D341Med (cell line): ENCODE measurements at places on chromosomes 4 and X.

GRCh38 chrX:137565921-137566745 lies at the start of gene ZIC3:
Gene ZIC3, plus strand, starts transcription at chrX:137566127. Its CDS starts 565 bp downstream, at chrX:137566692.
- peak; percentile 66 for DNase-seq

- no peak for DNase-seq
Measured at GRCh38 chr4:139665079-139665689, 435 bp upstream of the MGST2 start.

DNA sequence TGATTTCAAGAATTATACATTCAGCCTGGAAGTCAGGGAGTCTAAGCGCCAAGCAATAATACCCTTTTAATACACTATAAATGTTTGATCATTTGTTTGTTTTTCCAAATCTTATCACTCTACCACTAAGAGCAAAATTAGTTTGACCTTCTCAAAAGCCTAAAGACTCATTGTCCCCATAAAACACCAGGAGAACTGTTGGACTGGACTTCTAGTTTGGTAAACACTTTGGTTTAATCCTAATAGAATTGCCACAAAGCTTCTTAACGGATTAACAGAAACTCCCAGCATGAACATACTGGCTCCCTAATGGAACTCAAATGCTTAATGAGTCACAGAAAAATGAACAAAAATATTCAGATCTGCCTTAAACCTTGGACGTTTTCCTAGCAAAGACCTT lies 34.9 kb downstream of the SYTL5 start:
- peak; percentile 29 for DNase-seq

DNA sequence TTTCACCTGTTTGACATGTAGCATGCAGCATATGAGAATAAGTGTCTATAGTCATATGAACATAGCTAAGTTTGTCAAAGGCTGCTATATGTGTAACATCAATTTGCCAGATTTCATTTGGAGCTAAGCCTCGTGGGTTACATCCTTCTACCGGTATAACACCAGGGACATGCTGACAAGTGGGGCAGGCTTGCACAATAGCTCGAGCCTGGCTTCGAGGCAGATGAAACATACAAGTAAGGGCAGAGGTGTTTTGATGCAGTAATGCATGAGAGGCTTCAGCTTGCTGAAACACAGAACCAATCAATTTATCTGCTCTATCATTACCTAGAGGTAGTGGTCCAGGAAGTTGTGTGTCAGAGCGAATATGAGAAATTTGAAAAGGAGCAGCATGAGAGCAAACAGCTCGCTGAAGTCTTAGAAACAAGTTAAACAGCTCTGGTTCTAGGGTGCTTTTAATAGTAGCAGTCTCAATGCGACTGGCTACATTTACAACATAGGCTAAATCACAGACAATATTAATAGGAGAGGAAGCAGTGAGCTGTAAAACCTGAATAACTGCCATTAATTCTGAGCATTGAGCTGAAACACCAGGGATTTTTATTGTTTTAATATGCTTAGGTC lies 14.9 kb upstream of the UGDH start:
- DNase-seq, result no peak

GRCh38 chr4:41451961-41452360 lies 86.0 kb upstream of the LIMCH1 start:
- DNase-seq, result no peak

- peak; percentile 49 for DNase-seq
Measured at GRCh38 chr4:41935652-41936021, 408 bp downstream of the TMEM33 start.

DNA sequence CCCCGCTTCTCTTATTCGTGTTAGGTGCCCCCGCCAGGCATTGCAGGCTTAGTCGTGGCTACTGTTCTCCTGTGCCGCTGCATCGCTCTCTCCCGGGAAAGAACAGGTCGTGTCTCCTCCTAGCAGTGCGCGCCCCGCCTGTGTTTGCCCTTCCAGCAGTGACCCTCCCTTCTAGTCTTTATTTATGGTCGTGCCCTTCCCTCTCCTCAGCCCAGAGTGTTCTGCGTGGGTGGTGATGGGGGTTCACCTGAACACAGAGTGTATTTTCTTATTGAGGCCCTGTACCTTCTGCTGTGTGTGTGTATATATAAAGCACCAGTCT lies 15.2 kb downstream of the USP11 start:
- no peak for DNase-seq

DNA sequence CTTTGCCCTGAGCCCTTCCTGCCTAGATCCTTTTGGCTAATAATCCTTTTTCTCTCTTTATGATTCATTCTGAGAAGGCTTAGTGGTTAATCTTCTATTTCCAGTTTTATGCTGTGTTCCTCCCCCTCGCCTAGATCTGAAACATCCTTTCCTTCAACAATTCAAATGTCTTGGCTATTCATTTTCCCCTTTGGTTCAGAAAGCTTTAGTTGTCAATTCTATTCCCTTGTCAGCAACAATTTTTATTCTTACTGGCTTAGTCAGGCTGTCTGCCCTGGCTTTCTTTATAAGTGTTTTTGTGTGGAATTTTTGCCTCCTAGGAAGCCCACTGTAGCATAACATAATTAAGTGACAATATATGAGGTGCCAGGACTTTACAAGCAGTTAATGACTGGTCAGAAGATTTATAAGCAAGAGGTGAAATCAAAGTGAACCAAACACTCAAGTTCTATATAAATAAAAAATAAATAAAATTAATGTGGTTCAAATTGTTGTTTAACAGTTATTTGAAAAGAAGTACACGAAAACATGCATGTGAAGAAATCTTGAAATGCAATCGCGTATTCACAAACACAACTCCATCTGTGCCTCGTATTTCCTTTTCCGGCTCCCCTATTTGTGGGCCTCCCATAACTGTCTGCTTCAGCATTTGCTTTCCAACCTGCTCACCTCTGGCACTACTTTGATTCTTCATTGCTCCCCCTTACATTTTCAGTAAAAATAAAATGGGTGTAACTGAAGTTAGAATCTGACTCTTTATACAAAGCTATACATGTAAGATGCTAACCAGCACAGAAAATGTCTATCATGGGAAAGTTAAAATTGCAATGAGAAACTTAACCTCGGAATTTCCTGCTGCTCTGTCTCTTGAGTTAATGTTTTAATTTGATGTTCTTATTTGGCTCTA lies 235.4 kb downstream of the SPRY1 start:
- peak; percentile 34 for DNase-seq

DNA sequence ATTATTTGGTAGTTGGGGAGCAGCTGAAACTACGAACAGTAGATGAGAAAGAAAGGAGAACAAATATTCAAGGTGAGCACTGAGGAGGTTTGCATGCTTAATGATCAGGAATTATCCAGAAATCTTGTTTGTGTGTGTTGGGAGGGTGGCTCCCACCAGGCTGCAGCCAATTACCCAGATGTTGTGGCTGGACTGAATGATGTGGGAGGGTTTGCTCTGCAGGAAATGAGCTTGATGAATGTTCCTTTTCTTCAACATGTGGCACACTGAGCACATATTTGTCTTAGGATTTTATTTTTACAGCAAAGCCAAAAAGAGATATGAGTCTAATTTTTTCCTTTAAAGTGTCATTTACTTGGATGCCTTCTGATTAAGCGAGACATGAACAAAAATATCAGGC lies 48.3 kb upstream of the AMOT start:
- no peak for DNase-seq

GRCh38 chr4:60313611-60314178 lies 886.4 kb upstream of the ADGRL3 start:
- DNase-seq, result no peak

DNA sequence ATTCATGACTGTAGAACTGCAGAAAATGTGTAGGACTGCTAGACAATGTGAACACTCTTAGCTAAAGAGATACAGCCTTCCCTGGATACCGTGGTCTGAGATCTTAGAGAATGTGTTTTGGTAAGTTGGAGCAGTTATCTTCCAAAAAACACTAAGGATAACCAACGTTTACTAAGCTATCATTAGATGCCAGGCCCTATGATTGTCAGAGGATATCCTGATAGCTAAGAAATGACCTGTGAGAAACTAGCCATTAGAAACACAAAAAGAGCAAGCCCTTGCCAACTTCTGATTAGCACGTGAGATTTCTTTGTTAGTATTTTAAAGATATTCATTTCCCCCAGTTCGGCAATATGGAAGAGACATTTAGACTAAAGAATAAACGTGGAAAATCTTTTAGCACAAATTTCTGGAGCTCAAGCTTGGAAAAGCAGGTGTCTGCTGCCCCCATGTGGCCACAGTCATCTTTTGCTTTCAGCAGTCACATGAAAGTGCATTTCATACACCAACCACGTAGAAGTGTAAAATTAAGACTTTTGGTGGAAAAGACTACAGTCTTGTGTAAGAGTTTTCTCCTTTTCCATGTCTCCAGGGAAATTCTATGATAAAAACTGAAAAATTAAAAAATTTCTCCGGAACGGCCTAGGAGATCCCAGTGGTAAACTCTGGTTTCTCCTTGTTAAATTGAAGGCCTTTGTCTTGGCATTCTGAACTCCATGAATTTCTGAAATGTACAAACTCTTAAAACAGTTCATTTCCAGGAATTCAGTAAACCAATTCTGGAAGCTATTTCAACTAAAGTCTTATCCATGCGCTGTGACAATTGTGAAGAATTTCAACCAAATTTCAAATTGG lies 136.4 kb downstream of the ZNF674 start:
- peak; percentile 48 for DNase-seq

DNA sequence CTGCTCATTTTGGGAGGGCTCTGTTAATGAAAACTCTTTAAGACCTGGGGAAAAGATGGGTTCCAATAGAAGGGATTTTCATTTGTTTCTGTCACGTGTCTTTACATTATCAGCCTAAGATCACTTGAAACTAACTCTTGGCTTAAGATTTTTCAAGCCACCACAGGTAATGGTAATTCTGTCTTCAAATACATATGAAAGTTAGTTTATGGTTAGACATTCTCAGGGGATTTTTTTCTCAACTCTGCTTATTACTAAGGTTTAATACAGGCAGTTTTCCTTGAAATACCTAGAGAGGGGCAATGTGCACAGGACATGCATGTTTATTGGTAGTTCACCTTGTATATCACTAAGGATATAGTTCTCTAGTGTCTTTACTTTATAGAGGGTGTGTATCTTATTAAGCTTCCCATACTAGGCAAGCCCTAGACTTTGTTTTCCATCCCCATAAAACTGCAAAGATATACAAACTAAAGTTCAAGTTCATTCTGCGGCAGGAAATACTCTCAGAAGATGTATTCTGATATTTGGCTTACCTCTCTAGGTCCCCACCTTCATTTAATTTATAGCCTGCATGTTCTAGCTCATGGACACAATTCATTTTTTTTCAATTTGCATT lies 38.2 kb upstream of the MYOZ2 start:
- DNase-seq, result no peak

DNA sequence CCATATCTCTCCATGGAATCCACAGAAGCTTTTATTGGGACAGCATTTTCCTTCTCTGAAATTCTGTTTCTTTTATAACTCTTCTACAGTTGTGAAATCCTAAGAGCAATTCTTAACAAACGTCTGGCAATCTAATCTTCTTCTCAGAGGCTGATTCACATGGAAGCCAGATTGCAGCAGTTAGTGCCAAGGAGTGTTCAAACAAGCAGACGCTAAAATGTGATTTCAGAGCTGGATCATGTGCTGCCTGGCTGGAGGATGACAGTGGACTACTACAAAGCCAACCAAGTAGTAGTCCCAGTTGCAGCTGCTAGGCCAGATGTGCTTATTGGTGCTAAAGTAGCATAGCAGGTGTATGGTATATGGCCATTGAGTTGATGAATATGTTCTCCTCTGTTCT lies 27.7 kb upstream of the GLRB start:
- DNase-seq, result no peak

DNA sequence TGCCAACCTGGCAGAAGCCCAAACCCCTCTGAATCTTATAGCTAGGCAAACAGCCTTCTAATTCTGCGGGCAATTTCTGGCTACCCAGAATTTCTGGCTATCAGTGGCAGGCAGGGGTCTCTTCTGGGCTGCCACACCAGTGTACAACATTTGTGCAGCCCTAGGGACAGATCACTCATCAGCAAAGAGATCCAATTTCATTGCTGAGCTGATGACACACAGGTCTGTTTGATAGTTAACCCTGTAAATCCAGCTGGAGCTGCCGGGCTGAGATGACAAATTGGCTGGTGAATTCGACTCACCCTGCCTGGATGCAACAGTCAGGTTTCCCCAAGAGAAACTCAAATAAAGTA lies 2.4 kb downstream of the MID1 start:
- no peak for DNase-seq

DNA sequence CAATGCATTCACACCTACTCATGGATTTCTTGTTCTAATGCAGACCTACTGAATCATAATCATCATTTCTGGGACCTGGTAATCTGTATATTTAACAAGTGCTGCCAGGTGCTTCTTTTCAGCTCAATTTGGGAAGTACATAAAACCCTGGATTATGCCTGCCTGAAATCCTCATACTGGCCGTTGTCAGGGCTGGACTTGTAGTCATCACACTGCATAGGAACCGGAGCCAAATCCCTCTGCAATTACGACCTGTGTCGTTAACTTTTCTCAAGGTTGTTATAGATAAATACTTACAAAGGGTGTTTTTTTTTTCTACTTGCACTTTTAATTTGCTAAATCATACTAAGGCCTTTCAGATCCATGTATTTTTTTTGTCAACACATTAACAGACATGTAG lies 294.9 kb upstream of the PRPS2 start:
- peak; percentile 14 for DNase-seq

GRCh38 chr4:101205916-101206315 lies 141.4 kb downstream of the PPP3CA start:
- DNase-seq, result no peak
